NCI-H146 (cell line): ENCODE measurements at places on chromosomes 1 and 21.
A peak's percentile ranks its signal among the peaks of the same experiment; 100 is the strongest.

- no peak for DNase-seq
Measured at GRCh38 chr1:247077876-247078257, 744 bp downstream of the ZNF670 start.

- peak; percentile 49 for DNase-seq
Measured at GRCh38 chr1:204104331-204105130, 31.6 kb downstream of the SOX13 start.

DNA sequence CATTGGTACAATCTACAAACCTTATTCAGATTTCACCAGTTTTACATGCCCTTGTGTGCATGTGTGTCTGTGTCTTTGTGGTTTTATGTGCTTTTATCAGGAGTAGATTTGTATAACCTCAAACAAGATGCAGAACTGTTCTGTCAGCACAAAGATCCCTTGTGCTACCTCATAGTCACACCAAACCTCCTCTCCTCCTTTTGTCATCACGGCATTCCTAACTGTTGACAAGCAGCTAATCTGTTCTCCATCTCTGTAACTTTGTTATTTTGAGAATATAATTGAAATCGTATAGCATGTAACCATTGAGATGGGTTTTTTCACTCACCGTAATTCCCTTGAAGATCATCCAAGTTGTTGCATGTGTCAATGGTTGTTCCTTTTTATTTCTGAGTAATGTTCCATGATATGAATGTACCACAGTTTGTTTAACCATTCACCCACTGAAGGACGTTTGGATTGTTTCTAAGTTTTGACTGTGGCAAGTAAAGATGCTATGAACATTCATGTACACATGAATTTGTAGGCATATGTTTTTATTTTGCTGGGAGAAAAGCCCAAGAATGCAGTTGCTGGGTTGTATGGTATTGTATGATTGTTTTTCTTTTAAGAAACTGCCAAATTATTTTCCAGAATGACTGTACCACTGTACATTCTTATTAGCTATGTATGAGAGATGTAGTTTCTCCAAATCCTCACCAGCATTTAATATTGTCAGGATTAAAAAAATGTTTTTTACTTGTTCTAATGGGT lies 78.1 kb upstream of the B3GALT2 start:
- no peak for DNase-seq

DNA sequence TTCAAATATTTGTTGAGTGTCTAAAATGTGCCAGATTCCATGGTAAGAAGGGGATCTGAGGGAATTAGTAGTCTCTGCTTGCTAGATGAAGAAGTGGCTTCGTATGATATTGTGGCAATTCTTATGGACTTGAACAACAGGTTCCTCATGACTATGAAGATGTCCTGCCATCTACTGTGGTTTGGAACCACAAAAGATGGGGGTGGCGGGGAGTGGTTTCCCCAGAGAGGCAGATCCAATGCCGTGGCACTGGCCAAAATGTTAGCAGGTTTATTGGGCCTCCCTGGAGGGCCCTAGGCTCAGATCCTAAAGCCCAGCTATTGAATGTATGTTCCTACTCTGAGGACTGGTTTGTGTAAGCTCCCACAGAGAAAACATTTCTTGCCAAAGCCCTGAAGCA lies 120.8 kb downstream of the RGS2 start:
- no peak for DNase-seq

DNA sequence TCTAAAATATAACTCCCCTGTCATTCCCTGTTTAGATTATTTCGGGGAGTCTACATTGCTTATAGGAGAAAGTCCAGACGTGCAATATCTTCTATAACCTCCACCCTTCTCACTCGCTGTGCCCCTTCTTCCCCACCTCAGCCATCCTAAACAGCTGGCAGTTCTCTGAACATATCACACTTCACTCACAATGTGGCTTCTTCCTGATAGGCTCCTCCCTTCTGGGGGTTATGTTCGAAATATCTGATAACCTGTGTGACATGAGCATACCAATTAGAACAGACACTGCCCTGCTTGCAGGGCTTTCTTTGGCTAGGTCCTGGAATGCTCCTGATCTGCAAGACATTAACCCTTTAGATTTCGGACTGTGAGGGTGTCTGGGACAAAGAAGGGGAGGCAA lies 274.6 kb downstream of the NFIA start:
- no peak for DNase-seq

GRCh38 chr1:112818990-112819689 lies 104.0 kb upstream of the PPM1J start:
- DNase-seq: no peak

GRCh38 chr1:62358665-62359373 lies 39.6 kb upstream of the KANK4 start:
- peak; percentile 86 for DNase-seq

DNA sequence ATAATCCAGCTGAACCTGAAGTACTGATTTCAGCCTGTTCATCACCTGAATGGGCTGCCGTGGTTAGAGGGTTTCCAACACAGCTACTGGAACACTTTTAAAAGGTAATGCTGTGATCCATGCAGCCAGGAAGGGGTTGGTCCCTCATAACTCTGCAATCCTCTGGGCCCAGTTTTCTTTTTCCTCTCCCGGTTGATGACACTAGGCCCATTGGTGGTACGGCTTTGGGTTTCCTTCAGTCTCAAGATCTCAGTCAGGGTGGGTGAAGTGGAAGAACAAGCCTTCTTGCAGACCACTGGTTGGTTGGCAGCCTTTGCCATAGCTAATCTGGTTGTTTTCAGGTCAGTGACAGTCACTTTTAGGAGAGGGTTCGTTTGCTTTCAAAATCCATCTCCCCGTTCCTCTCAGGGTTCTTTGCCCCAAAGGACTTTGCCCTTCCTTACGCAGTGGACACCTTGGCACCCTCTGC lies 502 bp upstream of the SLC35A3 start:
- DNase-seq: no peak

DNA sequence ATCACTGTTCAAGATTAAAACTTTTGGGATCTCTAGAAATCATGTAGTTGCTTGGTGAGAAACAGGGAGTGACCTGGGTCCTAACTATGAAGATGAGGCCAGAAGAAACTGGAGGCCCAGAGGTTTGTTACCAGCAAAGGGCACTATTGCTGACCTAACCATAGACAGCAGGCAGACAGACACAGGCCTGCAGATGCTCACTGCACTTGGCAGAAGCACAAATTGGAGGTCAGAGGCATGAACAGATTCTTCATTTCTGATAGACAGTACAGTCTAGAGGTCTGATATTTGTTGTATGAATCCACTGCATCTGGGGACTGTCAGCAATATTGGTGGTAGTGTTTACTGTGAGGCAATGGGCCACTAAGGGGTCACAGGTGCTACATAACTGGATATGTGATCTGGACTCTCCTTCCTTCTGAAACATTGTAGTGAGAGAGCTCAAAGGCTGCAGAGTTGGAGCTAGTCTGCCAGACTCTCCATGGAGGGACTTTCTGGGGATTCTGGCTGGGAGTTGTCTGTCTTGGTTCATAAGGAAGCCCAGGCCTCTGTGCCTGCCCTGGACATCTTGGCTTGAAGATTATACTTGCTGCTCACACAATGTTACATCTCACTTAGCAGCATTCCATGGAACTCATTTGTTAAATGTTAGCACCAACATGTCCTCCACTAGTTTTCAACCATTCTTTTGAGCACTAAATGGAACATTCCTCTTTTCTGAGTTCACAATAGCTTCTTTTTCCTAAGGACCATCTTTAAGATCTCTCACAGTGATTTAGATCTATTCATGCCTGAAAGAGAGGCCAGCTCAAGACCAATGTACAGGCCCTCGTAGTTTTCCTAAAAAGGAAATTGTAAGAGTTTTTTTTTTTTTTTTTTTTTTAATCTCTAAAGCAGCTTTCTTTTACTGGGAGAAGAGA lies 26.9 kb upstream of the CCN1 start:
- DNase-seq: no peak

- peak; percentile 77 for DNase-seq
Measured at GRCh38 chr1:212791261-212791675, 309 bp downstream of the NSL1 start.

GRCh38 chr1:111635324-111636009 lies 15.9 kb downstream of the RAP1A start:
- no peak for DNase-seq

- no peak for DNase-seq
Measured at GRCh38 chr1:220957233-220957605, 78.0 kb downstream of the HLX start.

GRCh38 chr1:93111561-93111960 lies 32.5 kb downstream of the MTF2 start:
- no peak for DNase-seq

DNA sequence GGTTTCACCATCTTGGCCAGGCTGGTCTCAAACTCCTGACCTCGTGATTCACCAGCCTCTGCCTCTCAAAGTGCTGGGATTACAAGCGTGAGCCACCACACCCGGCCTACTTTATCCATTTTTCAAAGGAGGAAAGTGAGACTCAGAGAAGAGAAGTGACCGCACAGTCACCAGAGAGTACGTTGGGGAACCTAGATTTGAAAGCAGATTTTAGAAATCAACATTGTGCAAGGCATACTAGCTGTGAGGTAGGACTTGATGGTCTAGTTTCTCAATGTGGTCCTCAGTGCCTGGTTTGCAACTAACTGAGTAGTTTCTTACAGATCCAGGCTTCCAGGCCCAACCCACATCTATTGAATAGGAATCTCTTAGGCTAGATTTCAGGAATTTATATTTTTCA lies 1.7 kb upstream of the PRCC start:
- no peak for DNase-seq

- DNase-seq: no peak
Measured at GRCh38 chr1:29974316-29974724, 738.0 kb downstream of the PTPRU start.
